Fibroblast of skin of scalp (primary cell): ENCODE measurements at places on chromosomes 6 and 20.

DNA sequence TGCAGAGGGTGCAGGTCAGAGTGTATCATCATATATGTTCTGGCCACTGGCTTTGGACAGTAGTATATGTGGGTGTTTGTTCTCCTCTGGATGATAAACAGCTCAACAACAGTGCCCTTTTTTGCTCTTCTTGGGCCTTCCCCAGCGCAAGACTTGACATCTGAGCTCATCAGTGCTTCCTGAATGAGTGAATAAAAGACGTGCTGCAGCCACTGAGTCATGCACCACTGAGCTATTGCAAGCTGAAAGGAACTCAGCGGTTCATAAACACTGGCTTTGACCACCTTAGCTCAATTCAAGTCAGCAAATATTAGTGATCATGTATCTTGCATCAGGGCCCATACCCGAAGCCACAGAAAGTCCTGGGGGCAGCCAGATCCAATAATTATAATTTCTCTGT lies 105.3 kb upstream of the KCNG1 start:
- peak; percentile 86 for DNase-seq

DNA sequence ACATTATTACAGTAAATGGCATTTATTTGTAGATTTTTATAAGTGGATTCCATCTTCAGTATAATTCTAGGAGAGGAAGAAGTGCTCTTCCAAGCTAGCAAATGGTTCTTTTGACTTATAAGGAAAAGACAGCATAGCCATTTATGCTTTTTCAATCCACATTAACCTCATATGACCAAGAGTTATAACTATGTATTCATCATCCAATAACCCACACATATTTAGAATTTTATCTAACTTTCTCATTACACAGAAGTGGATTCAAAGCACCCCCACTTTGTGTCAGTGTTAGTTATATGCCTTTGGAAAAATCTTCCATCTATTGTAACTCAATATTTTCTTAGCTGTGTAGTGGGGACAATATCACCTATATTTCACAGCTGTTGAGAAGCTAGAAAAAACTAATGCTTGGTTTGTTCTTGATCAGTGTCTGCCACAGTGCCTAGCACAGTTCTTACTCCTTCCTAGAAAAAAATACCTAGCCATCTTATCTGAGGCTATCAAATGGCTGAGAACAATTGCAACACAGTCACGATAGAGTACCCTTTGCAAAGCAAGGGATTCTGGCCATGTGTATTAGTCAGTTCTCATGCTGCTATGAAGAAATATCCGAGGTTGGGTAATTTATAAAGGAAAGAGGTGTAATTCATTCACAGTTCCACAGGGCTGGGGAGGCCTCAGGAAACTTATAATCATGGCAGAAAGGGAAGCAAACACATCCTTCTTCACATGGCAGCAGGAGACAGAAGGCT lies 986.3 kb downstream of the TFAP2A start:
- DNase-seq, result peak; percentile 70

DNA sequence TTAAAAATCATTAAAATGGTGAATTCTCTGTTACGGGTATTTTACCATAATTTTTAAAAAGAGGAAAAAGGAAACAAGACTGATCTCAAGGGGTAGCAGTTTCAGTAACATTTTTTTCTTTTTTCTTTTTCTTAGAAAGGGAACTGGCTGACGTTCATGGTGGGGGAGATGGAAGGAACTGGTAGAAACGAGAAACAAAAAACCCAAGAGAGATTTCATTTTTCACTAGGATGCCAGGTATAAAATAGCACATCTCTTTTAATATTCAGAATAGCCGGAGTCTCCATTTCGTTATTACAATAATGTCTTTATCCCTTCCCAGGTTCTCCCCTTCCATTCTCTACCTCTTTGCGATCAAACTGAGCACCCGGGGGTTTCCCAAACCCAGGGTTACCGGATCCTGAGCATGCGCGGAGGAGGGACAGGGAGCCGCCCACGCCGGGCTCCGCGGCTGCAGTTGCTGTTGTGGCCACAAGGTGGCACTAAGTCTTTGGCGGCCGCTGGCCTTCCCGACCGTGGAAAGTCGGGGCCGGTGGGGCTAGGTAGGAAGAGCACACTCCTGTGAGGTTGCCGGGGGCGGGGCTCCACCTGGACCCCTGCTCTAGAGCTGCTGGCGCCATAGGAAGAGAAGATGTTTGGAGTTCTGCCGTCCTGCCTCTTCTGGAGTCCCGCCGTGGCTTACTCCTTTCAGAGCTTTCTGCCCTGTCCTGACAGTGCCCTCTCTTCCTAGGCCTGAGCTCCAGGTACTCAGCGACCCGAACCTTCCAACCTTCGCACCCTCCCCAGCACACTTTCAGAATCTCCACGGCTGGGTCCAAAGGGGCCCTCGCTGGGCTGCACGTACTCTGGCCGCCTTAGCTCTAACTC lies 146.8 kb downstream of the SH3BGRL2 start:
- DNase-seq, result peak; percentile 67

- DNase-seq, result peak; percentile 49
Observed at GRCh38 chr6:108337721-108338120, 42.9 kb downstream of the AFG1L start.

DNA sequence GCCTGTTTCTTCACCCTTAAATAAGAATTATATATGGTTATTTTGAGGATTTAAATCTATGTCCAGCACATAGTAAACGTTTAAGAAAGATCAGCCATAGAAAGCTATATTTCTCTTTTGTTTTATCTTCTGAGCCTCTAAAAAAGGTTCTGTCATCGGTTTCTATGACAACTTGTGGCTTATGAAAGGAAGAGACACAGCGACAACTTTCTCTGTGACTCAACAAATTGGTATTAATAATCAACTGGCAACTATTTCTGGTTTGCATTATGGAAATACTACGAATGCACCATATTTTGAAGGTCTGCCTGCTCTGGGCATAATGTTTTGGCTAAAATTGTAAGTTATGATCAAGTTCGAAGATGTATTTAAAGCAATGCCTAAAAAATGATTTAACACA lies 751.0 kb downstream of the CD109 start:
- DNase-seq, result peak; percentile 85

DNA sequence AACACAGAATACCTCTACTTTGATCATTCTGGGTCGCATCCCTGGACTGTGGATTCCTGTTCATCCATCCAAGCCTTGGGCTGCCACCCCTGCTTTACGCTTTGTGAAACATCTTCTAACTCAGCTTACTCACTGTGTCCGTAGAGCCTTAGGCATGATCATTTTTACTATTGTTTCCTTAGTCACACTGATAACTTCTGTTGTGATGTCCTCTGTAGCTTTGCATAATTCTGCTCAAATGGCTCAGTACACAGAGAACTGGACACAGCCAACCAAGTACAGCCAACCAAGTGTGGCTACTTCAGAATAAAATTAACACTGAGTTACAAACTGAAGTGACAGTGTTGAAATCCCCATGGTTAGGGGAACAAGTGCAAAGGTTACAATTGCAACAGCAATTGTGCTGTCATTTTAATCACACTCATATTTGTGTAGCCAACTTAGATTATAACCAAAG lies 8.6 kb upstream of the FKBP1A start:
- no peak for DNase-seq

- DNase-seq, result no peak
Observed at GRCh38 chr20:24698706-24699206, 229.3 kb downstream of the SYNDIG1 start.

DNA sequence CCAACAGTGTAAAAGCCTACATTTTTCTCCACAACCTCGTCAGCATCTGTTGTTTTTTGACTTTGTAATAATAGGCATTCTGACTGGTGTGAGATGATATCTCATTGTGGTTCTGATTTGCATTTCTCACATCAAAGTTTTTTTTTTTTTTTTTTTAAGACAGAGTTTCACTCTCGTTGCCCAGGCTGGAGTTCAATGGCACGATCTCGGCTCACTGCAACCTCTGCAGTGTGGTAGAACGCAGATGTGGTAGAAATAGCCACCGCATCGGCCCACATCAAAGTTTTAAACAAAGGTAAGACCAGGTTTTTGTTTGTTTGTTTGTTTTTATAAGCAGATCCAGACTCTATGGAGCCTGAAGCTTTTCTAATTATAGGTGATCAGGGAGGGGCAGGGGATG lies 12.7 kb upstream of the PPP1R3G start:
- DNase-seq, result no peak

DNA sequence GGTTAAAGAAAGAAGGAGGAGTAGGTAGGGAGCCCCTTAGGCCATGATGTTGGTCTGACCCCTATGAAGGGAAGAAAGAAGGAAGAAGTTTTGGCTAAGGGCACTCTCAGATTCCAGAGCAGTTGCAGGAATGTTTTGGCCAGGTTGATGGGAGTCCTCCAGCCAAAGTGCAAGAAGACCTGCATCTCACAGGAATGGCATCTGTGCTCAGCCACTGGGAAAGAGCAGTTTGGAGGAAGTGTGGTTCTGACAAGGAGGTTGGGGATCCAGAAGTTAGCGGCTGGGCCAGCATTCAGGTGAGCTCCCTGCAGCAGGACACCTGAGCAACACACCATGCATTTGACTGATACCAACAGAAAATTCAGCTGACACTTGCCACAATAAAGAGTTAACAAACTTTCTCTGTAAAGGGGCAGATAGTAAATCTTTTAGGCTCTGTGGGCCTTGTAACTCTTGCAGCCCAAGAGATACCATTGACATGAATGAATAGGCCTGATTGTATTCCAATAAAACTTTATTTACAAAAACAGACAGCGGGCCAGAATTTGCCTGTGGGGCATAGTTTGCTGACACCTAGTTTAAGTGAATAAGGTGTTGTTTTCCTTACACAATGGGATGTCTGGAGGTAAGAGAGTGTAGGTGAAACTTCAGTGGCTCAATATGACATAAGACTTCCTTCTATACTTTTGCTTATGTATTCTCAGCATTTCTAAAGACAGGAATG lies 71.0 kb downstream of the EDN1 start:
- DNase-seq, result no peak

- DNase-seq, result no peak
Observed at GRCh38 chr6:20876561-20876960, 342.3 kb downstream of the CDKAL1 start.

- no peak for DNase-seq
Observed at GRCh38 chr6:79399499-79399898, 137.7 kb downstream of the LCA5 start.

- DNase-seq, result peak; percentile 48
Observed at GRCh38 chr6:139881728-139882211, 507.3 kb upstream of the CITED2 start.

DNA sequence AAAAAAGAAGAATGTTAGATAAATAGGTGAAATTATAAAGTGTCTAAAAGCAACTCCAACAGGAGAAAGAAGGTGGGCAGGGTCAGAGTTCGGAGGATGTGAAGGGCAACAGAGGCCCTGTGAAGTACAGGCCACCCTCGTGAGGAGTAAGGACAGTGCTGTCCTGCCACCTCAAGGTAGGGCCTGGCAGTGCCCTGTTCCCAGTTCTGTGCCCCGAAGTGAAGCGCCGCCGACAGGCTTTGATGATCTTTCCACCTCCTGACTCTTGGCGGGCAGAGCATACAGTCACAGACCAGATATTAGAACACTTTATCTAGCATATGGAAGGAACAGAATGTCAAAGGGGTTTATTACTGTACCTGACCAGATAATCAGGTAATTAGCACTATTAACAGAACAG lies 75.8 kb downstream of the GJA10 start:
- DNase-seq, result no peak

DNA sequence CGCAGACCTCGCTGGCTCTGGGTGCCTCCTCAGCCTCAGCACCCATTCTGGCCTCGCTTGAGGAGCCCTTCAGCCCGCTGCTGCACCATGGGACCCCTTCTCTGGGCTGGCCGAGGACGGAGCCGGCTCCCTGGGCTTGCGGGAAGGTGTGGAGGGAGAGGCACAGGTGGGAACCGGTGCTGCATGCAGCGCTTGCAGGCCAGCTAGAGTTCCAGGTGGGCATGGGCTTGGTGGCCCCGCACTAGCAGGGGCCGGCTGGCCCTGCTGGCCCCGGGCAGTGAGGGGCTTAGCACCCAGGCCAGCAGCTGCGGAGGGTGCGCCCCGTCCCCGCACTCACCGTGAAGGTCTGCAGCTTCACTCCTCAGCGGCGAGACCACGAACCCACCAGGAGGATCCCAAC lies 30.4 kb downstream of the DEFB114 start:
- no peak for DNase-seq

DNA sequence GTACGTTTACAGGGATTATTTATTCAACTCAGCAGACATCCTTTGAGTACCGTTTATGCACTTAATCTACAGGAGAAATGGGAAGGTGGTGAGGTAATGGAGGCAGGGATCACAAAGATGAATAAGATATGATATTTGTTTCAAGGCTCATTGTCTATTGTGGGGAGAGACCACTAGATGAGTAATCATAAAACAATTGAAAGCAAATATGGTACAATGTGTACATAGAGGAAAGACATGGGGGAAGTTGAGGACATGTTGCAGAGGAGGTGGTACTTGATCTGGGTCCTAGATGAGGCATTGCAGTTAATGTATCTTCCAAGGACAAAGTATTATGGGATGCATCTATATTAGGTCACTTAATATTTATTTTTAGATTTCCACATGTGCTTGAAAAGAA lies 13.7 kb upstream of the CDC5L start:
- no peak for DNase-seq

DNA sequence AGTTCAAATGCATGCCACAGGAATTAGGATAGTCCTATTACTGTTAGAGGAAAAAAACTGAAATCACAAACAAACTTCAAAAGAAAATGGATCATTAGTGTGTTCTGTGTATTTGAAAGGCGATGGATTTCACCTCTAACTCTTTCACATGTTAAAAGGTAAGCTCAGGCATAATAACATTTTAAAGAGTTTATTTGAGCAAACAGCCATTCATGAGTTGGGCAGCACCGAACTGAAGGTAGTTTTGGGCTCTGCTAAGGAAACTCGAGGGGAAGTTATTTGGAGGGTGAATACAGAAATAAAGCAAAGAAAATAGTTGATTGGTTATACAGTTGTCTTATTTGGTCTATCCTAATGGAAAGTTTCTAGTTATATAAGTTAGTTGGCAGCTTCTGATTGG lies 546.5 kb upstream of the POU3F2 start:
- DNase-seq, result no peak

- peak; percentile 97 for DNase-seq
Observed at GRCh38 chr6:26473758-26474438, 16.1 kb downstream of the BTN2A1 start.

DNA sequence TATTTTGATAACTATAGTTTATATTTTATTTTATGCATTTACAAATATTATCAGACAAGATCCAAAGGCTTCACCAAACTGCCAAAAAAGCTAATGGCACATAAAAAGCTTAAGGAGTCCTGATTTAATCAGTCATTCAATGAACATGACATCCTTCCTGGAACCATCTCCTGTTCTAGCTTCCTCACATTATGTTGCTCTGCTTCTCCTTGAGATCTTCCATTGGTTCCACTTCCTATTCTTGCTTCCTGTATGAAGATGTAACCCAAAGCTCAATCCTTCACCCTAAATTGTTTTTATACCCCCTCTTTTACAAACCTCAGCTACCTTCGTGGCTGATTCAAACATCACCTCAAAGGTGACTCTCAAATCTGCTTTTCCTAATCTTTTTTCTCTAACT lies 4.5 kb upstream of the BRD2 start:
- no peak for DNase-seq

- no peak for DNase-seq
Observed at GRCh38 chr6:144635051-144635450, 349.9 kb downstream of the UTRN start.

GRCh38 chr6:10908228-10908627 lies 21.4 kb downstream of the SYCP2L start:
- no peak for DNase-seq
